ENCODE measurements at places on chromosomes 5 and 9. TPM values are rescaled to one million over a fixed set of nuclear protein-coding genes. Genes with fewer than 3 reads are reported as not detected.
A peak's percentile ranks its signal among the peaks of the same experiment; 100 is the strongest.

Gene PALM2AKAP2
- total RNA-seq, result 0.55 TPM

Gene TUT7
- 29.5 TPM for total RNA-seq

DNA sequence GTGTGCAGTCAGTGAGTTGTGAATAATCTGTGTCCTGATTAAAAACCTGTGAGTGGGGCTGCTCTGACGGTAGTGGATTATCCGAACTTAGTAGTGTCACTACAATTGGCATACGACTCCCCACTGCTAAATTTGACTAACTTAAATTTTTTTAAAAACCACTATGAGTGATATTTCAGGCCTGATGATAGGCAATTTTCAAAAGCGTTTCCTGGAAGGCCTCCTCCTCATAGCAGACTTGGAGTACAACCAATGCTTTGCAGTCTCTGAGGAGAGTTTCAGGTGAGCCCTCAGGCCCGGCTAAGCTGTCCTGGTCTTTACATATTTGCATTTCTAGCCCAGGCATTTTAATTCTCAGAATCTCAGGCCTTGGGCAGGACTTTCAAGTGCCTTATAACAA lies 10.8 kb downstream of the BTNL8 start:
- no peak for DNase-seq
- H3K27ac ChIP-seq, result no peak overlapping the region
- H3K27me3 ChIP-seq, result no peaks in the 10 kb centered on the region
- no peaks in the 10 kb centered on the region for H3K36me3 ChIP-seq
- H3K4me1 ChIP-seq, result no peaks in the 10 kb centered on the region

GRCh38 chr5:77325921-77326541 lies 115.6 kb downstream of the PDE8B start:
- no peak overlapping the region for H3K4me3 ChIP-seq
- H3K27ac ChIP-seq, result no peak overlapping the region
- H3K27me3 ChIP-seq, result no peaks in the 10 kb centered on the region
- DNase-seq, result no peak
- no peaks in the 10 kb centered on the region for H3K36me3 ChIP-seq

GRCh38 chr5:17186256-17186655 lies 31.2 kb upstream of the BASP1 start:
- H3K4me1 ChIP-seq, result peaks cover 21% of the 10 kb centered on the region
- no peak for DNase-seq
- H3K27me3 ChIP-seq, result no peaks in the 10 kb centered on the region
- H3K4me3 ChIP-seq, result no peak overlapping the region

Gene RPL35
- total RNA-seq, result 1,231 TPM

DNA sequence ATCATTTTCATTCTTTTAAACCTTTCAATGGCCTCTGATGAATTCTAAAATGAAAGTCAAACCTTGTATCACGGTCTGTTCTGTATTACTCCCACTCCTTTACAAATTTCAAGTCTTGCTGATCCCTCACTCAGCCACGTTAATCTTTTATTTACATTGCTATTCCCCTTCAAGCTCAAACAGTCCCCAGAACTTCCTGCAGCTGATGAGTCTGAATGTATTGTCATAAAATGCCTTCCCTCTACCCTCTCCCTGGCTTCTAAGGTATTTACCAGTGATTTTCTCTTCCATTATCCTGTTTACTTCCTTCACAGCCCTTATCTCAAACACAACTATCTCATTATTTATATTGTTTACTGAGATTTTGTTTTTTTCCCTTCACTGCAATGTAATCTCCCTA lies 562.3 kb upstream of the C9orf72 start:
- H3K4me1 ChIP-seq, result no peaks in the 10 kb centered on the region
- H3K27me3 ChIP-seq, result no peaks in the 10 kb centered on the region
- no peak overlapping the region for H3K4me3 ChIP-seq
- H3K36me3 ChIP-seq, result no peaks in the 10 kb centered on the region
- no peak overlapping the region for H3K27ac ChIP-seq
- DNase-seq, result no peak

DNA sequence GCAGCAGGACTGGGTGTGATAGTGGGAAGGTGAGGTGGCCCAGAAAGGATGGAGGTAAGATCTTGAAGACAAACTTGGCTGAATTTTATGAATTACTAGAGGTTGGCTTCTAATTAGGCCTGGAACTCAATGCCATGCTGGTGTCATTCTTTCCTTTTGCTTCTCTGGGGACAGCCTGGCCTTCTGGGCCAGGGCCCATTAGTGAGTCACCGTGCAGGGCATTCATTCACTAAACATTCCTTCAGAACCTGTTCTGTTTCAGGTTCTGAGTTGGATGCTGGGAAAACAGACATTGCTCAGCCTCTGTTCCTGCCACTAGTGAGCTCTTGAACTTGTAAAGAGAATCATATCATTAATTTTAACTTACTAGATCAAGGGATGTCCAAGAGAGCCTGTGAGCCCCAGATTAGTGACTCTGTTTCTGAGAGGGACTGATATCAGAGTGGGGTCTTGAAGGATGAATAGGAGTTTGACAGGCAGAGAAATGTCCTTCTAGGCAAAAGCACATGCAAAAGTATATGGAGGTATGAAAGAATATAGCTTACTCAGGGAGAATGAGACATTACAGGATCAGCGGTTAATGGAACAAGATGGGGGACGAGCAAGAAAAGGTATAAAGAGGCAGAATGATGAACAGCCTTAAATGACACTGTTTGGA lies 66.5 kb downstream of the LHX2 start:
- H3K36me3 ChIP-seq, result no peaks in the 10 kb centered on the region
- no peak overlapping the region for H3K27ac ChIP-seq
- no peaks in the 10 kb centered on the region for H3K4me1 ChIP-seq
- H3K4me3 ChIP-seq, result no peak overlapping the region
- DNase-seq, result no peak

DNA sequence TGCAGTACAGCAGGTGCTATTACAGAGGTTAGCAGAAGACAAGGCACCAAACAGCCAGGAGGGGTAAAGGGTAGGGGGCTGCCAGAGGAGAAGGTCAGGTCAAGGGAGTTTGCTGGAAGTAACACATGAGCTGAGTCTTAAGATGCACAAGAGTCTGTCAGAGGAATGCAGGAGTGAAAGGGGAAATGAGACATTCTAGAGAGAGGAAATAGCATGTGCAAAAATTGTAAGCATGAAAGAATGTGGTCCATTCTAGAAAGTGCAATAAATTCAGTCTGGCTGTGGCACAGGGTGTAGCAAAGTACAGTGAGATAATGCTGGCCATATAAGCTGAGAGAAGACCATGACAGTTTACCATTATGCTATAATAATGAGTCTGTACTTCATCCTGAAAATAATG lies 6.6 kb downstream of the GOLGA1 start:
- no peak for DNase-seq
- no peak overlapping the region for H3K27ac ChIP-seq
- no peak overlapping the region for H3K4me3 ChIP-seq
- H3K27me3 ChIP-seq, result no peaks in the 10 kb centered on the region

- H3K4me1 ChIP-seq, result peaks cover 53% of the 10 kb centered on the region
- DNase-seq, result no peak
- H3K27me3 ChIP-seq, result no peaks in the 10 kb centered on the region
These were observed 1.7 kb downstream of the RAB14 start for GRCh38 chr9:121199921-121200320.

DNA sequence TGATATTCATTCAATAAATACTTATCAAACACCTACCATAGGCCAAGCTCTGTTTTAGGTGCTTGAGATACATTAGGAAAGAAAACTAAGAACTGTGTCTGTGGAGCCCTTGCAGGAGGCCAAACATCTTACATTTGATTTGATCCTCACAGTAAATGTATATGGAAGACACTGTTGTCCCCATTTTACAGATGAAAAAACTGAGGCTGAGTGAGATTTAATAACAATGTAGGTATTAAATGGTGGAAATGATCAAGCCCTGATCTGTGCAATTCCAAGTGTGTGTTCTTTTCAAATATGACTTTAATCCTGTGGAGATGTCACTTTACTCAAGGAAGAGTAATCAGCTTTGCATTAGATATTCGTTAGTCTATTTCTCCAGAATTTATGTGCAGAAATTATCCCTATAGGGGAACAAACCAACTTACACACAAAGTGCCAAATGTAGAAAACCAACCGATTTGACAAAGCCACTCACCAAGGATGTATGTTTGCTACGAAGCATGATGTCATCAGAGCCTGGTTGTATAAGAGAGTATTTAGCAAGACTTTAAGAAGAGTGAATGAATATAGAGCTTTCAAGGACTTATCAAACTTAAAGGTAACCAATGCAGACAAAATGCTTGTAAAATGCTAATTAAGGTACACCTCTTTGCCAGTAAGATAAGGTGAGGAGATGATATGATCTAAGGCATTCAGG lies 153.9 kb upstream of the NFIB start:
- no peak for DNase-seq
- H3K36me3 ChIP-seq, result no peaks in the 10 kb centered on the region
- no peaks in the 10 kb centered on the region for H3K27me3 ChIP-seq
- H3K4me1 ChIP-seq, result no peaks in the 10 kb centered on the region

Gene IRX2
- not detected for total RNA-seq

Gene ZNF354C
- total RNA-seq, result 2.0 TPM

GRCh38 chr5:84227236-84227635 lies 157.4 kb downstream of the EDIL3 start:
- no peaks in the 10 kb centered on the region for H3K36me3 ChIP-seq
- H3K4me3 ChIP-seq, result no peak overlapping the region
- no peak overlapping the region for H3K27ac ChIP-seq

GRCh38 chr5:163565931-163566608 lies 60.7 kb downstream of the MAT2B start:
- H3K27ac ChIP-seq, result no peak overlapping the region
- peak; percentile 15 for DNase-seq
- no peaks in the 10 kb centered on the region for H3K4me1 ChIP-seq
- peaks cover 43% of the 10 kb centered on the region for H3K27me3 ChIP-seq
- H3K4me3 ChIP-seq, result peak overlapping the region; percentile 20

Gene CDC20B
- total RNA-seq, result not detected

Gene CKMT2
- total RNA-seq, result 17.1 TPM

Gene OBP2B
- not detected for total RNA-seq

- peaks cover 43% of the 10 kb centered on the region for H3K27me3 ChIP-seq
- H3K27ac ChIP-seq, result no peak overlapping the region
- no peaks in the 10 kb centered on the region for H3K36me3 ChIP-seq
- no peaks in the 10 kb centered on the region for H3K4me1 ChIP-seq
- no peak overlapping the region for H3K4me3 ChIP-seq
These were observed 8.8 kb downstream of the GRIN1 start for GRCh38 chr9:137147793-137148160.

- H3K36me3 ChIP-seq, result no peaks in the 10 kb centered on the region
- H3K4me3 ChIP-seq, result no peak overlapping the region
- peaks cover 32% of the 10 kb centered on the region for H3K27me3 ChIP-seq
- no peak for DNase-seq
- peaks cover 5% of the 10 kb centered on the region for H3K4me1 ChIP-seq
These were observed 372.9 kb upstream of the IRX2 start for GRCh38 chr5:3124410-3124809.

GRCh38 chr9:137605121-137606004 lies at the start of gene ARRDC1:
ARRDC1 (plus strand) TSS chr9:137605686; CDS start chr9:137605718, 32 bp downstream.
- peaks cover 28% of the 10 kb centered on the region for H3K4me1 ChIP-seq
- H3K27me3 ChIP-seq, result no peaks in the 10 kb centered on the region
- DNase-seq, result peak; percentile 96
- peak within 1 kb of the TSS; percentile 68 for H3K4me3 ChIP-seq

- H3K36me3 ChIP-seq, result peaks cover 34% of the 10 kb centered on the region
- H3K4me1 ChIP-seq, result peaks cover 14% of the 10 kb centered on the region
- peak overlapping the region; percentile 32 for H3K27ac ChIP-seq
- no peak for DNase-seq
- H3K27me3 ChIP-seq, result no peaks in the 10 kb centered on the region
These were observed 75.3 kb downstream of the HMGCR start for GRCh38 chr5:75412111-75412990.

Gene DRD1
- total RNA-seq, result 0.16 TPM

GRCh38 chr5:65037831-65038815 lies 269.4 kb downstream of the CWC27 start:
- H3K27me3 ChIP-seq, result no peaks in the 10 kb centered on the region
- H3K4me1 ChIP-seq, result peaks cover 9% of the 10 kb centered on the region
- peak; percentile 23 for DNase-seq
- H3K36me3 ChIP-seq, result no peaks in the 10 kb centered on the region
- H3K27ac ChIP-seq, result peak overlapping the region; percentile 91
- no peak overlapping the region for H3K4me3 ChIP-seq

Gene GHR
- 4.6 TPM for total RNA-seq

- no peak overlapping the region for H3K4me3 ChIP-seq
- no peak for DNase-seq
- no peaks in the 10 kb centered on the region for H3K27me3 ChIP-seq
These were observed 96.2 kb upstream of the SMC2 start for GRCh38 chr9:103997856-103998370.

Gene GBGT1
- 10.1 TPM for total RNA-seq

DNA sequence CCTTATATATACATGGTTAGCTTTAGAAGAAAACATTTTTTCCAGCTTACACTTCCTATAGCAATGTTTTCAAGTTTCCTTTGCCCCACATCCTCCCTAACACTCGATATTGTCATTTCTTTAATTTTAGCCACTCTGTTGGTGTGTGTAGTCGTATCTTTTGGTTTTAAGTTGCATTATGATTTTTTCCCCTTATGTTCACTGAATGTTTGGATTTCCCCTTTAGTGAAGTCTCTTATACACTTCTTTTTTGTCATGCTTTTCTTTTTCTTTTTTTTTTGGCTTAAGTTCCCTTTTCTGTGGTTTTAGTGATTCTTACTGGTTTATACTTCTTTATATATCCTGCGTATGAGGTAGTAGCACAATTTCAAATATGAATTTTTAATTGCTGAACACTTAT lies 58.8 kb downstream of the KDM4C start:
- no peaks in the 10 kb centered on the region for H3K36me3 ChIP-seq
- no peaks in the 10 kb centered on the region for H3K27me3 ChIP-seq
- peaks cover 22% of the 10 kb centered on the region for H3K4me1 ChIP-seq
- no peak for DNase-seq
- H3K27ac ChIP-seq, result no peak overlapping the region

DNA sequence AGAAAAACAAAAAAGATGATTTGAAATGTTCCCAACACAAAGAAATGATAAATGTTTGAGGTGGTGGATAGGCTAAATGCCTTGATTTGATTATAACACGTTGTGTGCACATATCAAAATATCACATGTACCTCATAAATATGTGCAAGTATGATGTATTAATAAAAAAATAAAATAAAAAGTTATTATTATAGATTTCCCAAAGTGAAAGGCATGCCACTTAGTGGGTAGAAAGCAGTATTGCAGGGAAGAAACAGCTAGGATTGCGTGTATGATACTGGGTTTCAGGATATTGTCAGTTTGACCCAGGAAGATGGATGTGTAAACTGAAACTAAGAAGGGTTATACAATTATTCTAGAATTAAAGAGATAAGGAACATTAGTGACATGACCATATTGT lies 3.6 kb upstream of the TMEM38B start:
- peaks cover 13% of the 10 kb centered on the region for H3K4me1 ChIP-seq
- H3K4me3 ChIP-seq, result no peak overlapping the region
- no peak for DNase-seq
- H3K27me3 ChIP-seq, result peaks cover 25% of the 10 kb centered on the region
- no peak overlapping the region for H3K27ac ChIP-seq

DNA sequence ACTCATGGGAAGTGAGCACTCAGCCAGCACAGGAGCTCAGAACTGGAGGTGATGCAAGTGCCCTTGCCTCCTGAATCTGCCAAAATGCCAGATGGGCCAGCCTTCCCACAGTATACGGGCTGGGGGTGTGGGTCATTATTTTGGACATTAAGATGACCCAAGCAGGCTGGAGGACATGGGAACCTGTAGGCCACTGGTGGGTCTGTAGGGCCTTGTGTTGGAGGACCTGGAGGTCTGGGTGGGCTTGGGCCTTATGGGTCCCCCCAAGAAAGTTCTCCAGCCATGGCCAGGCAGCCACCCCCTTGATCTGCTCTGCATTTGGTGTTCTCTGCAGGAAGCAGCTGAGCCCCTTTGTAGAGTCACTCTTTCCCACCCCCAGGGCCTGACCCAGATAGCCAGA lies 71.0 kb upstream of the ANGPTL2 start:
- no peaks in the 10 kb centered on the region for H3K36me3 ChIP-seq
- no peak for DNase-seq
- no peak overlapping the region for H3K4me3 ChIP-seq
- peaks cover 11% of the 10 kb centered on the region for H3K4me1 ChIP-seq
- H3K27me3 ChIP-seq, result no peaks in the 10 kb centered on the region
- H3K27ac ChIP-seq, result no peak overlapping the region
